ENCODE measurements at places on chromosomes 12 and 14.
A peak's percentile ranks its signal among the peaks of the same experiment; 100 is the strongest.

- ATAC-seq = no peak
Measured at GRCh38 chr14:61217516-61217915, 63.6 kb downstream of the TMEM30B start.

DNA sequence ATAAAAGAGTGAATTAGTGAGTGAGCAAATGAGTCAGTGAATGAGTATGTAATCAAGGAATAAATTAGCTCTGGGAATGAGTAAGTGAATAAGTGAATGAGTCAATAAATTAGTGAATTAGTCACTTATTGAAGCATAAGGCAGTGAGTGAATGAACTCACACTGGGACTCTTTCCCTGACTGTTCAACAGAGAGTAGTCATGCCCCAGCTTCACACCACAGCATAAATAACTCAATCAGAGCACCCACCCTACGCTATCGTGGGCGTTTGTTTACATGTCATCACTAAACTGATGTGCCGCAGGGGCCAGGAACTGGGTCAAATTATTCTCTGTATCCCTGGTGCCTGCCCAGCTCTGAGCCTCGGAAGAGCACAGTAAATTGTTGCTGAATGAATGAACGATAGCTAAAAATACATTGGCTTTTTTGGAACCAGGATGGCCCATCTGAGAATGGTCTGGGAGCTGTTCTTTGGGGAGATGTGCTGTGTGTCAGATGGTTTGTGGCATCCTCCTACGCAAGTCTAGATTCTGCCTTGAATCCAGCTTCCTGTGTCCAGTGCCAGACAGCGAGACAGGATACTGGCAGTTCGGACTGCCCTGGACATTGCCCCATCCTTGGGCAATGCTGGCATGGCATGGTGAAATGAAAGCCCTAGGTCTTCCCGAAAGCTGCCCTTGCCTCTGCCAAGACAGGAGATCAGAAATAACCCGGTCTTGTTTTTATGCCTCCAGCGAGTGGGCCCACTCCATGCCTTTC, 98.0 kb upstream of the RTL1 start:
- peak; percentile 20 for ATAC-seq

GRCh38 chr12:43973993-43974392, 138.1 kb downstream of the TMEM117 start:
- ATAC-seq = no peak

GRCh38 chr14:55813630-55814029, 233.6 kb downstream of the KTN1 start:
- ATAC-seq = peak; percentile 20

DNA sequence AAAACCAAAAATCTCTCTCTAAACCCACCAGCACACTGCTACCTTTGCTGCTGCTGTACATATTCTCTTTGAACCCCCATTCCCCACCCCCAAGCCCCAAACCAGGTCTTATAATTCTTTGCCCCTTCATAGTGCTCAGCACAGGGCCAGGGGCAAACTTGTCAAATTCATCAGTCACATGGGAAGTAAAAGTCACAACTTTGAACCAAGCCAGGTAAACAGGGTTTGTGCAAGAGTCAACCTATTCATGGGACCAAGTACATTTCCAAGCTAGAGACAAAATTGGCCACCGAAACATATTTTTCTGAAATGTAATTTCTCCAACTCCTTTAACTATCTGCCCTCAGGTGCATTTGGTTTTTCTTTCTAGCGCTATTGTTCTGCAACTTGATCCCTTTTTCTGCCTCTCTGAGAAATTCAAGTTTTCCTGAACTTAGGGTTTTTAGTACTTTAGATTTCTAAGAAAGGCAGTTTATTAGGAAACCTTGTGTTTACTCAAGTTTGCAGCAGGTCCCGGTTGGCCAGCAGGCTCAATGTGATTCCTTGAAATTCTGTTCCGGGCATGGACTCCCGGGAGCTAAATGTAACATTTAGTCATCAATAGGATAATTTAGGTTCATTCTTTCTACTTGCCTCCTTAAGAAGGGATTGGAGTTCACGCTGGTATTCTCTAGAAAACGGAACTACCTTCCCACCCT, 230.5 kb downstream of the EFCAB11 start:
- no peak for ATAC-seq

- ATAC-seq = no peak
Measured at GRCh38 chr12:14771651-14772137, 31.6 kb downstream of the WBP11 start.

DNA sequence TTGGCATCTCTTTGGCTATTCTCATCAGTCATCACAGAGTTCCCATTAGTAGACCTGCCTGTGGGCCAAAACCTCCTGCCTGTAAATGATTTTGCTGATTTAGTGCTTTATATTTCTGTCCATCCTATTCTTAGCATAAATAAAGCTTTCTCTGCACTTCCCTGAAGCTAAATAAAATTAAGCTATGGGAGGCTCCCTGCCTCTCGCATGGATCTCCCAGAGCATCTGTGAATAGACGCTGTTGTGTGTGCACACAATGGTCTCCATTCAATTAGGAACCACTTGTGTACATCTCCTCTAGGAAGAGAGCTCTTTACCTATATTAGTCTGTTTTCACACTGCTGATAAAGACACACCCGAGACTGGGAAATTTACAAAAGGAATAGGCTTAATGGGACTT, 80.4 kb downstream of the PPFIBP1 start:
- ATAC-seq = no peak

- ATAC-seq = no peak
Measured at GRCh38 chr14:43525658-43526057, 981.4 kb downstream of the FSCB start.

- ATAC-seq = no peak
Measured at GRCh38 chr14:74647061-74647677, 35.1 kb upstream of the LTBP2 start.

DNA sequence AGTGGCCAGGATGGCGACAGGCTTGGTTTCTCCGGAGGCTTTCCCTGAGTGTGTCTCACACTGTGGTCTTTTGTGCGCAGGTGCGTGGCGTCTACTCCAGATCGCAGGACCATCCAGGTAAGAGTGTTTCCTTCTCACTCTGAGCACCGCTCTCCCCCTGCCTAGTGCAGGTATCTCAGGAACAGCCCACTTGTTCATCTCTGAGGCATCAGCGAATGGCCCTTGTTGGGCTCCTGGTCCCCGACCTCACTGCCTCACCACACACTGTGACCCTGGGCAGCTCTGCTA, 781 bp downstream of the ADGRD1 start:
- no peak for ATAC-seq

DNA sequence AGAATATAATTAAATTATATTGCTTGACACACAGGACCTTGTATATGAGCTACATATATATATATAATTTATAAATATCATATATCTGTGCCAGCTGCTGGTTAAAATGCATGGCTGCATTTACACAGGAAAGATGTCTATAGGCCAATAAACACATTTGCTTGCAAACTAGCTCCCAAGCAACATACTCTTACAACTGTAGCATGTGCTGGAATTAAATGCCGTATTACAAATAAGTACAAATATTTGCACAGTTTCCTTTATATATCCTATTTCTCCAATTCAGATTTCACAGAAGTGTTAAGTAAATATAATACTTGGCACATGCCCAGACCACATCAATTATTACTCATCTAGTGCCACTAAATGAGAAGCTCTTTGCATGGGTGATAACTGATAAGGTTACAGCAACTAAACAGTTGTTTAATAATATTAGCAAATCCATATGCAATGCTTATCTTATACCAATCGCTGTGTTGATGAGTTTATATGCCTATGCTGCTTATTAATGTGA, 66.7 kb upstream of the E2F7 start:
- ATAC-seq = no peak

GRCh38 chr14:68168460-68169109, 349.0 kb downstream of the RAD51B start:
- ATAC-seq = no peak

- ATAC-seq = no peak
Measured at GRCh38 chr12:39626033-39626814, 6.6 kb upstream of the ABCD2 start.

GRCh38 chr12:53492188-53492587, 7.1 kb downstream of the MAP3K12 start:
- no peak for ATAC-seq

DNA sequence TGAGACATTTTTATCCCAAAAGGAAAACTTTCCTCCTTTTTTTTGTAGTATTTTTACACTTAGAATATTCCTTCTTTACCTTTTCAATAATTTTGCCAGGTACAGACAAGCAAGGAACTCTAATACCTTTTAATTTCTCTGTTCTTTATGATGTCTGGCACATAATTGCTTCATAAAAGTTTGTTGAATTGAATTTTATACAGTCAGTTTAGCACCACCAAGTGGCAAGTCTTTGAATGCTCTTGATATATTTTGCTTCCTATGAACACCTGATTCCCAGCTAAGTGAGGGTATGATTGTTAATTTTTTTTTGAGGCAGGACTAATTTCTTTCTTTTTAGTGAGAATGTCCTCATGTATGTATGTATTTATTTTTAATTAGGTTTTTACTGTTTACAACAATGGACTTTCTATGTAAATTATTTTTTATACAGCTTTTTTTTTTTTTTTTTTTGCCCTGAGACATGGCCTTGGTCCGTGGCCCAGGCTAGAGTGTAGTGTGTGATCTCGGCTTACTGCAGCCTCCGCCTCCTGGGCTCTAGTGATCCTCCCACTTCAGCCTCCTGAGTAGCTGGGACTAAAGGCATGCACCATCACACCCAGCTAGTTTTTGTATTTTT, 6.9 kb downstream of the TBC1D15 start:
- no peak for ATAC-seq

GRCh38 chr12:70774055-70774454, 136.8 kb upstream of the PTPRB start:
- peak; percentile 39 for ATAC-seq

GRCh38 chr14:58899317-58899713, 261.6 kb downstream of the DACT1 start:
- ATAC-seq = no peak

- no peak for ATAC-seq
Measured at GRCh38 chr12:4032924-4033615, 159.9 kb upstream of the PARP11 start.

GRCh38 chr12:93682846-93683261, 5.7 kb downstream of the CRADD start:
- no peak for ATAC-seq

- no peak for ATAC-seq
Measured at GRCh38 chr14:53924753-53925152, 31.9 kb downstream of the BMP4 start.

- peak; percentile 73 for ATAC-seq
Measured at GRCh38 chr12:14272956-14273912, 92.2 kb upstream of the ATF7IP start.

DNA sequence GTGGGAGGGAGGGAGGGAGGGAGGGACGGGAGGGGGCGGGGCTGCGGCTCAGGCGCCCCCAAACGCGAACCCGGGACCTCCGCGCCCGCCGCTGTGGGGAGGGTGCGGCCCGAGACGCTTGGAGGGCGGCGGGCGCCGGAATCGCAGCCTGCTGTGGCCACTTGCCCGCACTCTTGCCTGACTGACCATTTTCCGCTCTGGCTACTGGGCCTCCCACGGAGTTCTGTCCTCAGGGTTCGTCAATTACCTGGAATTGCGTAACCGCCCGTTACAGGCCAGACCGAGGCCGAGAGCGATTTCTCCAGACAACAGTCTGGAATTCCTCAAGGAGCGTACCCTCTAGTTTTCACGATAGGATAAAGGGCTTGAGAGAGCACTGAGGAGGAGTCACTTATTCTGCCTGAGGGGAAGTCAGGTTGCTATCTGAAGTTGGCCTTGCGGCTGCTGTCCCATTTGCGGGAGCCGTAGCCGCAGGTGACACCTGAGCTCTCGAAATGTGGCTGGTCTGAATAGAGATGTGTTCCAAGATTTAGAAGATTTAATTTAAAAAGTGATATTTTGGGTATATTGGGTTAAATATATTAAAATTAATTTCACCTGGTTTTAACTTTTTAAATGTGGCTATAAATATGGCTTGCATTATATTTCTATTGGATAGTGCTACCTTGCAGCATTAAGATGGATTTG, 446 bp upstream of the ZNF641 start:
- peak; percentile 5 for ATAC-seq

DNA sequence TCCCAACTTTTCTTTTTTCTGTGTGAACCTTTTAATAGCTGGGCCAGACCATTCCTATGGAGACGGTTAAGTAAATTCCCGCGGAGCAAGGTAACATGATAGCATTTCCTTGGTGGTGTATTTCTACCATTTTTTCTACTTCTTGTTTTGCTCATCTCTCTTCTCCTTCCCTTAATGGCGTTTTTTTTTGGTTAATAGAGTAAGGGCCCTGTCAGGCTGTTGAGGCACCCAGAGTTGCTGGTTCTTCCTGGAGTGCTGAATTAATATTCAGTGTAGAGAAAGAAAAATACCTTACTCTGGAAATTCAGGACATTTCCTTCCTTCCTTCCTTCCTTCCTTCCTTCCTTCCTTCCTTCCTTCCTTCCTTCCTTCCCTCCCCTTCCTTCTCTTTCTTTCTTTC, 137.6 kb downstream of the KTN1 start:
- ATAC-seq = no peak

DNA sequence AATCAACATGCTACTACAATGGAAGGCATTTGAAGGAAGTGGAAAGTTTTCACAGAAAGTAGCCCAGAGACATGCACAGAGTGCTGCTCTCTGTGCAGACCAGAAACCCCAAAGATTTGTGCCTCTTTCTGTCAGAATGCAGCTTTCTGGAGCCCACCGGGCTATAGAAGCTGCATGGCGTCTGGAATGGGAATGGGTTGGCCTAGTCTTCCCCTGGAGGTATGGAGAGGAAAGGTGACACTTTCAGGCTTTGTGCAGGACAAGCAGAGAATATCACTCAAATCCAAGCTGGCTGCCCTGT, 21.3 kb upstream of the ZFP36L1 start:
- ATAC-seq = no peak

- no peak for ATAC-seq
Measured at GRCh38 chr14:102909462-102909861, 13.0 kb upstream of the AMN start.

DNA sequence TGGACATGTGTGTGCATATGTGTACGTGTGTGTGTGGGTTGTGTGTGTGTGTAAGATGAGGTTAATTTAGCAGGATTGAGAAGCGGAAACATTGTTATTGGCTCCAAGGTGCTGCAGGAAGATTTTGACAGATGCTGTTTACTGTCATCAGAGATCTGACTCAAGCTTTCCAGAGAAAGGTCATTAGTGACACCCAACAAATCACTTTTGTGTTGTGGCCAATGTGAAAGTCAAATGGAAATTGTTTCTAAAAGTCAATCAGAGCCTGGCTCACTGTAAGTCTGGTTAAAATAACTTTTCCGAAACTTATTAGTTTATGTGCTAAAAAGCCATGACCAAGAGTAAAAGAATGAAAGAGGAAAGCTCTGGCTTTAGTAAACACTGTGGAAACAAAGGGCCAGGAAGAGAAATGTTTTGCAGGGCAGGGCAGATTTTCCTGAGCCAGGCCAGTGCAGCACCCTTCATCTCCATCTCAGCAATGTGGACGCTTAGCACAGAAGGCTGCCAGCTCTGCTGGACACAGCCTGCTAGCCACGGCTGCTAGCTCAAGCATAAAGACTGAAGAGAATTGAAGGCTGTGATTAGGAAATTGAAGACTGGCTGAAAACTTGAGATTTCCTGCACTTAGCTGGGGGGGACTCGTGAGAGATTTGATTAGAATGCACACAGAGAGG, 235.8 kb downstream of the NEDD1 start:
- ATAC-seq = no peak

- no peak for ATAC-seq
Measured at GRCh38 chr12:83121897-83122622, 435.4 kb downstream of the TMTC2 start.
